Right renal pelvis (tissue), 4 donors: ENCODE measurements at places on chromosomes 12 and 14. TPM values are rescaled to one million over a fixed set of nuclear protein-coding genes. Genes with fewer than 3 reads are reported as not detected.

MMP19 gene
- polyA plus RNA-seq, result 0.94 TPM

DNA sequence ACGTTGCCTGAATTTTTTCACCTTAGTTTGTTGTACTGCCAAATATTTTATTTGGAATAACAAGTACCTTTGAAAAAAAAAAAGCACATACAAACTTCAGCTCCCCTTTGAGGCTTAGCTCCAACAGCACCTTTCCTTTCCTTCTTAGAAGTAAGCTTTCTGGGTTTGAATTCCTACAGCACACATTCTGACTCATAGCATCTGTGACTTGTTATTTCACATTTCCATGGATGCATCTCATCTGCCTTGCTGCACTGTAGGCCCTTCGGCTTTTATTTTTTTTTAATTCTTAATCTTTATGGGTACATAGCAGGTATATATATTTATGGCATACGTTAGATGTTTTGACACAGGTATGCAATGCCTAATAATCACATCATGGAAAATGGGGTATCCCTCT is 7.2 kb downstream of the LGALS3 start:
- DNase-seq, result no peak

DNA sequence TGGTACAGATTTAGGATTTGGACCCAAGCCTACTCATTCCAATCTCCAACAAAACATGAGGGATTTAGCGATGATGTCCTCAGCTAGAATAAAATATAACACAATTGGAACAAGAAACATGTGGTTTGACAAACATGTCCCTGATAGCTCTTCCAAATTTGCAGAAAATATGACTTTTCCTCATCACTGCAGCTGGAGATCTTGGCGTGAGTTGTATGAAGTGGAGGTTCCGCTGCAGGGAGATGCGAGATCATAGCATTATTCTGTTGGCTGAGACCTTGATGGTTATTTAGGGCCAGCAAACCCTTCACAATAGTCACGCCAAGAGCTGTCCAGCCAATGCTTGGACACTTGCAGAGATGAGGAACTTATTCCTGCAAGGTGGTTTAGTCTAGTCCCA is 413.4 kb upstream of the TBX3 start:
- no peak for DNase-seq

POLR3B gene
- 18.4 TPM for polyA plus RNA-seq

DNA sequence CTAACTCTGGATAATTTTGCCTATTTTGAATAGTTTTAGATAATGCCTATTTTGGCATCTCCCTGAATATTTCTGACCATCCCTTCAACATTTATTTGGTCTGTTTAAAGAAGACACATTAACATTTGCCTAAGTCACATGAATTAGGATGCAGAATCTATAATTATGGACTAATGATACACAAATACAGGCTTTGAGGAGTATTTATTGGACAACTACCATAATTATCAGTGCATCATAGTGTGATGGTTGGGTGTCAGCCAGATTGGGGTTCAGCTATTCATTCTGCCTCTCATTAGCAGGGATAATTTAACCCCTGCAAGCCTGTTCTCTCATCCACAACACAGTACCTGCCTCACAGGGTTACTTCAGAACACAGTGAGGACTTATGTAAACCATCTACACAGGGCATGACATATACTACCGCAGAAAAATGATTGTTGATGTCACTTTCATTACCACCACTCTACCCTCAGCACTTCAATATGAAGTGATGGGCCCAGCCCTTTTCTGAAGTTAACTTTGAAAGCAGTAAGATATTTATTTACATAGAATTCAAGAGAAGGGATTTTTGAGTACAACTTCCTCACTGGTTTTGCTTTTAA is 14.4 kb downstream of the PRKCH start:
- DNase-seq, result no peak

OR6C2 gene
- polyA plus RNA-seq, result not detected

PRR4 gene
- 8.1 TPM for polyA plus RNA-seq
